ENCODE measurements at places on chromosomes 7 and 10.

- no peak for DNase-seq
These were observed 5.8 kb upstream of the ZNF487 start for GRCh38 chr10:43430926-43431663.

GRCh38 chr7:150384406-150385301, 5.5 kb downstream of the ZNF775 start:
- no peak for DNase-seq

DNA sequence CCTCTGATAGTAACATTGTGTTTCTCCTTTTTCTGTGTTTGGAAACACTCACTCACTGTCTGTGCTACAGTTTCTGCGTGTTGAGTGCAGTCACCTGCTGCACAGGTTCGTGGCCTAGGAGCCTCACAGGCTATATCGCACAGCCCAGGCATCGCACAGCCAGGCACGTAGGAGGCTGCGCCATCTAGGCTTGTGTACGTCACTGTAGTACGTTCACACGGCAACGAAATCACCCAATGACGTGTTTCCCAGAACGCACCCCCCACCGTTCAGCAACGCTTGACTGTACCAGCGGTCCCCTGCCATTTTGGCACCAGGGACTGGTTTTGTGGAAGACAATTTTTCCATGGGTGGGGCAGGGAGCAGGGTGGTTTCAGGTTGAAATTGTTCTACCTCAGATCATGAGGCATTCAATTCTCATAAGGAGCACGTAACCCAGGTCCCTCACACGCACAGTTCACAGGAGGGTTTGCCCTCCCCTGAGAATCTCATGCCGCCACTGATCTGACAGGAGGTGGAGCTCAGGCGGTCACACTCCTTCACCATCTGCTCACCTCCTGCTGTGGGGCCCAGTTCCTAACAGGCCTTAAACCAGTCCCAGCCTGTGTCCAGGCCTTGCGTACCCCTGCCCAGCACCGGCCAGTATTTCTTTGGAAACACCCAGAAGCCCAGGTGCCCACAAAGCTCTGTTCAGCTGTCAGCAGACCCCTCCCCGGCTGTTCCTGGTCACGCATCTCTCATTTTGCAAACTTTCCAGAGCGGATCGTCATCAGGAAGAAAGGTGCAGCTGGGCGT, 23.2 kb upstream of the PRKAR1B start:
- no peak for DNase-seq

GRCh38 chr10:130054021-130054420, 56.6 kb downstream of the C10orf143 start:
- no peak for DNase-seq

- no peak for DNase-seq
These were observed 9.7 kb downstream of the MXI1 start for GRCh38 chr10:110216942-110217661.

GRCh38 chr7:43823941-43824340, 45.4 kb downstream of the MRPS24 start:
- no peak for DNase-seq

DNA sequence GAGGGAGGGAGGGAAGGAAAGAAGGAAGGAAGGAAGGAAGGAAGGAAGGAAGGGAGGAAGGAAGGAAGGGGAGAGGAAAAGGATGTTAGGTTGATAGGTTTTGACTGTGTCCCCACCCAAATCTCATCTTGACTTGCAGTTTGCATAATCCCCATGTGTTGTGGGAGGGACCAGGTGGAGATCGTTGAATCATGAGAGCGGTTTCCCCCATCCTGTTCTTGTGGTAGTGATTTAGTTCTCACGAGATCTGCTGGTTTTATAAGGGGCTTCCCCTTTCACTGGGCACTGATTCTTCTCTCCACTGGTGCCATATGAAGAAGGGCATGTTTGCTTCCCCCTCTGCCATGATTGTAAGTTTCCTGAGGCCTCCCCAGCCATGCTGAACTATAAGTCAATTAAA, 15.1 kb upstream of the NUDCD3 start:
- DNase-seq: no peak

- no peak for DNase-seq
These were observed 827 bp upstream of the FASTK start for GRCh38 chr7:151081170-151082101.

DNA sequence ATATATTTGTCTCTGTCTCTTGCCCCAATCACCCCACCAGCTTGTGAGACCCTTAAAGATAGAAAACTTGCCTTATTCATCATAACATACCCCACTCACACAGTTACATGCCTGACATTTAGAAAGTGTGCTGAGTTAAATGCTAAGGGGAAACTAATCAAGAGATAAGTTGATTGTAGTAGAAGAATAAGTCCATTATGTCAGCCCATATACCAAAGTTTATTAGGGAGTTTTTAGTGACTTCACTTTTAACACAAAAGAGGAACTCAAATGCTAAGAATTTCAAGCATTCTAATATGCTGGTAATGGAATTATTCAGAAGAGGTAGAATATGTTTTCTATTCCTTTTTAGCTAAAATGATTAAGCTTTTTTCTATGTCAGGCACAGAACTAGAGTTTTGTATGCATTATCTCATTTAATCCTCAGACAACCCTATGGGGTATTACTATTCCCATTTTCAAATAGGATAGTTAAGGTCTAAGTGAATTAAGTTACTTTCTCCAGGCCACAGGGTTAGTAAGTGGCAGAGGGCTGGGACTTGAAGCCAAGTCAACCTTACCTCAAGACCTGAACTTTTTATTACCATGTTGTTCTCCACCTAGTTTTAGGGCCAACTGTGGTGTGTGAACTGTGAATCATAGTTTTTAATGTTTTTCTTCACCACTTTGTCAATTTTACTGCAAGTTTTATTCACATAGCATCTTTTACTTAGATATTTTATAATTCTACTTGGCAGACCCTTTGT, 19.6 kb downstream of the ASAH2 start:
- no peak for DNase-seq

- DNase-seq: no peak
These were observed 18.7 kb downstream of the MPP7 start for GRCh38 chr10:28284126-28284525.

DNA sequence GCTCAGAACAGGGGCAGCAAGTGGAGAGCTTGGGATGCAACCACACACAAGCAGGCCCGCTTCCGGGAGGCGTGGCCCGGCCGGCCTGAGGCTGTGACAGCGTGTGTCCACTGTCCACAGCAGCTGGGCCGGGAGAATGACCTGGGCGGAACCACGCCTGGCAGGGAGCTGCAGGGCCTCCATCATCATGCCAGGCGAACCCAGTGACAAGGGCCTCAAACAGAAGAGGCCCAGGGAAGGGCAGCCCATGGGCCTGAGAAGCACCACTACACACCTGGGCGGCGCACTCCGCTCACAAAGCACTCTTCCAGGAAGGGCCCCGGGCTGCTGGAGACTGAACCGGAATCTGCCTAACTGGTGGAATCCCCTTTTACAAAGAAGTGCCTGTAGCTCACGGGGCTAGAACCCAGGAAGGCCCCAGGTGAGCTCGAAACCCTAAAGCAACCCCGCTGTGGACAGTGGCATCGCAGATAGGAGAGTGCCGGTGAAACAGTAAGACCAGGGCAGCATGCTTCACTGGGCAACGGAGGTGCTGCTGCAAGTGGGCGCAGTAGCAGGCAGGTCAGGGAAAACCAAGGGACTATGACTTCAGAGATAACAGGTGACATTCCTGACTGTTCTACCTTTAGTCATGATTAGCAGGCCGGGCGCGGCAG, 66.0 kb downstream of the MAD1L1 start:
- no peak for DNase-seq

Data from urothelium cell line (cell line).